ENCODE measurements at places on chromosomes 12 and 14.

DNA sequence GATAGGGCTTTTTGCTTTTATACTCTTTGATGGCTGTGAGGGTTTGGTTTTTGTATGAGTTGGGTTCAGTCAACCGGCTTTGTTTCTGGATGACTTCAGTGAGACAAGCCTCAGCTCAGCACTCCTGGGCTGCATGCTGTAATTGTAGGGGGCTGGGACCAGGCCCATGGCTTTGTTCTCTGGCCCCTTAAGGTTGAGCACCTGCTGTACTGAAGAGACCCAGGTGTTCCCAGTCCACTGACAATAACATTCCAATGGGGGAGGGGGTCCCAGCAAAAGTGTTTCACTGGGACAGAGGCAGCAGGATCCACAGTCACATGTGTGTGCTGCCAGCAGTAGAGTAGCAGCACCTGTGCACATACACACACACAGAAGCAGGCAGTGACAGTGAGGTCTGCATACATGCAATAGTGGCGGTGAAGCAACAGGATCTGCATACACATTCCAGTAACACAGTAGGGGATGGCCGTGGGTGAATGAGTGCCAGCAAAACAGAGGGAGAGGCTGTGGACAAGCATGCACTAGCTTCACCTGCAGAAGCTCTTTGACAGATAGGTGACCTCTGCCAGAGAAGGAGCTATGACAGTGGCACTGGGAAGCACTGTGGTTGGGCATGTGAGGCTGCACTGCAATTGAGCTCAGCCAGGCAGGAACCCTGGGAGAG lies 240.4 kb downstream of the ASCL1 start:
- DNase-seq = no peak

- DNase-seq = no peak
Measured at GRCh38 chr12:1289371-1290155, 298.5 kb downstream of the ERC1 start.

DNA sequence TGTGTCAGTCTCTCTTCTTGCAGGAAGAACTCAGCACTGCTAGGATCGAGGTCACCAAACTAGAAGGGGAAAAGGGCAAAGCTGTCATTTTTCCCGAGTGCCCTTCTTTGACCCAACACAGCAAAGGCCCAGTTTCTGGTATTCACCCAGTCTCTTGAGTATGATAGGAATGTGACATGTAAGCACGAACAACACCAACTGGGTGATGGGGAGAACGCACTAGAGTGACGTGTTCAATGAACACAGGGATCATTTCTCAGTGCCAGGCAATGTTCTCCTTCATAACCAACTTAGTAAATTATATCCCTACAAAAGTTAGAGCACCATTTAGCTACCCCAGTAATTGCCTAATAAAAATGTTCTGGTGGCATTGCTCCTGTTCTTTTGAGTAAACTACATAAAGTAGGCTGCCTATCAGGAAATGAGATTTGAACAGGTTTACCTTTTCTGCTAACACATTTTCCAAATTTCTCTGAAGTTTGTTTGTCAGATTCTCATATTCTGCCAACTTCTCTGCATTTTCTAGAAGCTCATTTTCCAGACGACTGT lies 64.5 kb downstream of the NIN start:
- DNase-seq = no peak

DNA sequence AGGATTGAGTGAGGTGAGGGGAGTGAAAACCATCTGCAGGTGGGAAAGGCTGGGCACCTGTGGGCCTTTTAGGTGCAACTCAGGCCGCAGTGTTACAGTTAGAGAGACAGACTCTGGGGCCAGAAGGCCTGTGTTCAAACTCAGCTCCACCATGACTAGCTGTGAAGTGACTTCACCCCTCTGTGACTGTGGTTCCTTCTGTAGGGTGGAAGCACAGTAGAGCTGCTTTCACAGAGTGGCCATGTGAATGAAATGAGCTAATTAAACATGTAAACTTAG lies 25.0 kb downstream of the RBM19 start:
- no peak for DNase-seq

GRCh38 chr12:103884316-103884715 lies 43.3 kb upstream of the NT5DC3 start:
- DNase-seq = no peak

GRCh38 chr12:113457185-113457584 lies 14.5 kb downstream of the LHX5 start:
- DNase-seq = no peak

DNA sequence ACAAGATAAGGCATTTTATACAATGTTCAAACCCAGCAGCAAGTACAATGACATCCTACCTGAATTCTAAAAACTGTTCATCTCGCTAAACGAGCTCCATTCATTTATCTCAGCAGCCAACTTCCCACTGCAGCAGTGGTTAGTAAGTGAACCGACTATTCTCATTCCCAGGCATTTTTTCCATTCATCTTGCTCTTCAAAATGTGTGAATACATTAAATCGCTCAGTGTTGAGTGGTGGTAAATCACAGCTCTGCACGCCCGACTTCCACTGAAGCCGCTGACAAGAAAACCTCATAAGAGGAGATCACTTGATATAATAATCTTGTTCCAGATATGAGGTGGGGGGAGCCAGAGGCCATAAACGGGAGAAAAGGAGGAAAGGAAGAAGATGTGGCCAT lies 746.2 kb upstream of the USP15 start:
- no peak for DNase-seq

DNA sequence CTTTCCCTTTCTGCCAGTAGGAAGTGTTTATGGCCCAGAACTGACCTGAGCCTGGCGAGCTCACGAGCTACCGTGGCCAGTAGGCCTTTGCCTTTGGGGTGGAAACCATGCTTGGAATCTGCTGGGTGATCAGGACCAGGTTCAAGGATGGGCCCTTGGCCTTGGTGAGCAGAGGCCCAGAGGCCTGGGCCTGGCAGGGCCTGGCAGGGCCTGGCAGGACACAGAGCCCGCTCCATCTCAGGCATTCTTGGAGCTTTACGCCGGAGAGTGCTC lies 184.8 kb upstream of the RTL1 start:
- DNase-seq = no peak
